ENCODE measurements at places on chromosomes 16 and 17. TPM values are rescaled to one million over a fixed set of nuclear protein-coding genes. Genes with fewer than 3 reads are reported as not detected.

- ATAC-seq = no peak
These were observed 83.7 kb upstream of the ZNF750 start for GRCh38 chr17:82923366-82924113.

DNA sequence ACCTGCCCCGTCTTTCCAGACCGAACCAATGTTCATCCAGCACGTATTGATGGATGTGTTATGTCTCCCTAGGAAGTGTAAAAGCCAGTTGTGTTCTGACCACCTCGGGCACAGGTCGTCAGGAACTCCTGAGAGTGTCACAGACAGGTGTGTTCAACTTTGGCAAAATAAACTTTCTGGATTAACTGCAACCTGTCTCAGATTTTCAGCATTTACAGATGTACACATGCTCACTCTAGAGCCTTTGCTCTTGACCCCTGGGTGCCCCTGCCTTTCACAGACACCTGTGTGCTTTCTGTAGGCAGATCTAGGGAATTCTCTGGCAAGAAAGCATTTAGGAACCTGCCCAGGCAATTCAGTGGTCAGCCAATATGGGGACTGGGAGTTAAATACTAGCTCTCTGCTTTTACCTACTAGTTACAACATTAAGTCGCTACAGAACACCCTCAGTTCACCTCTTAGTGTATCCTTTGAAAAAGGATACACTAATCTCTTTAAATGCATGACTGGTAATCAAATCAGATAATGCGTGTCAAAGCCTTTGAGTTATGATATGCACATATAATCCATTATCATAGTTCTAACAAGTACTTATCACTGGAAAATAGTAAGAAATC is 188.9 kb downstream of the CPPED1 start:
- ATAC-seq = no peak

- no peak for ATAC-seq
These were observed 91.4 kb upstream of the CCL2 start for GRCh38 chr17:34163646-34164045.

DNA sequence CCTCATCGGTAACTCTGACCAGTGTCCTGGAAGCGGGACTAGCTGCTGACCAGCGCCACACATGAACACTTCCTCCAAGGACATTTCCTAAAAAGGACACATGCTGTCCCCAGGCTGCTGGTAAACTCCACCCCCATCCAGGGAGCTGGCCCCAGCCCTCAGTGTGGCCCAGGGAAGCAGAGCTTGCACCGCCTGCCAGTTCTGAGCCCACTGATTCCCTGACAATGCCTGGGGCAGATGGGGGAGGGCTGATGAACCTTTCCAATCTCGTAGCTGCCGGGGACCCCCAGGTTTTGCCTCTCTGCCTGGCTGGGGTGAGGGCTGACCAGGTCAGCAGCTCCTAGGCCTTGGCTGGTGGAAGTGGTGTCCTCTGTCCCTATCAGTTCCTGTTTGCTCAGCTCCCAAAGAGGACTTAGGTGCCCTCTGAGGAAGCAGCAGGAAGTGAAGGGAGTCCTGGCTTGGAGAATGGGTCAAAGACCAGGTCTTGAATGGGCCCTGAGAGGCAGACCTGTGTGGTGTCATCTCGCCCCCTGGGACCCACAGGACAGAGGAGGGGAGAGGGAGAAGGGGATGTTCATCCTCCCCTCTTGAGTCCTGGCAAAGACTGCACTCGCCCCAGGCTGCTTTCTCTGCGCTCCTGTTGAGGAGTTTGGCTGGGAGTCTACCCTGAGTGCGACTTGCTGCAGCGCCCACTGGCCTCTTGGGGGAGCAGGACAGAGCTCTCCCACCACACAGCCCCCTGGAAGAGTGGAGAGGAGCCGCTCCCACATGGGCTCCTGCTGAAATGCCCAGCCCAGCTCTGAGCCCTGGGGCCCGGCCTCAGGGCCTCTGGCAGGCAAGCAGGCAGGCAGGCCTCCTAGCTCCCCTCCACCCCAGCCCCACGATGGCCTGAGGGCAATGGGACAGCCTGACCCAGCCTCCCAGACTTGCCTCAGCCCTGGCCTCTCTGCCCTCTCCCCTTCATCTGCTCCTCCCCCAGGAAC is 16.8 kb downstream of the PDK2 start:
- peak; percentile 42 for ATAC-seq

- no peak for ATAC-seq
These were observed 14.5 kb downstream of the SPIRE2 start for GRCh38 chr16:89842471-89843408.

DNA sequence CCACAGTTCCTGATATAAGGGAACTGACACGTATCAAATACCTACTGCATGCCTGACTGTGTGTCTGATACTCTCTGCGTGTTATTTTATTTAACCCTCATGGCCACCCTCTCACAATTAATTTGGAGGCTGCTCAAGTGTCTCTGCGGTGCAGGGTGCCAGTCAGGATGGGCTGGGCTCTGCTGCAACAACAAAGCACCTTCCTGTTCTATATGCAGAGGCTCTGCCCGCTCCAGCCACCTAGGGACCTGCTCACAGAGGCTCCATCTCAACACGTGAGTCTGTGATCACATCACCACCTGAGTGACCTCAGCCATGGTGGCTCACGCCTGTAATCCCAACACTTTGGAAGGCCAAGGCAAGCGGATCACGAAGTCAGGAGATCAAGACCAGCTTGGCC is 87.1 kb downstream of the SLC39A11 start:
- no peak for ATAC-seq

DNA sequence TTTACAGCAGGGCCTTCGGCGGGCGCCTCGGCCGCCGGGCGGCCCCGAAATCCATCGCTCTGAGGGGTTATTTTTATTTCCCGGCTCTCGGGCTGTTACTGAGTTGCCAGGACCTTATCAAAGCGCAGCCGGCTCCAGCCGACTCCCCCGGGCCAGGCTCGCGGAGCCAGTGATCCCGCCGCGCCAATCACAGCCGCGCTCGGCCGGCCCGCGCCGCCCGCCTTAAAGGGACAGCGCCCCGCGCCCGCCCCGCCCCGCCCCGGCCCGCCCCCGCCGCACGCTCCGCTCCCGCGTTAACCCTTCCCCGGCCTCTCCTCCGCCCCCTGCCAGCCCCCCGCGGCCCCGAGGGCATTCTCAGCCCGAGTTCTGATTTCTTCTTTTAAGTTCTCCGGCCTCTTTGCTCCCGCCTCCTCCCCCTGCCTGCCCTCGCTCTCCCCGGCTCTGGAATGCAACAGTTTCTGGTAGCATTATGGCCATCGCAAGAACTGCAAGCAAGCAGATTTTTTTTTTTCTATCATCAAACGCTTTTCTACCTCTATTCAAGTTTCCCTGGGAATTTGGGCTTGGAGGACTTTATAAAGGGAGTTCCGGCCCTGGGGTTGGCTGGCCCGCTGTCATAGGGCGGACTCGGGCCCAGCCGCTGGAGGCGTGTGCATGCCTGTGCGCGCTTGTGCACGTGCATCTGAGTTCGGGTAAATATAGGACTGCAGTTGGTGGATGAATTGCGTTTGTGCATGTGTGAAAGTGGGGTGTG is at the start of gene AXIN2:
Gene AXIN2, minus strand, starts transcription at position 197 of the 754 bp plus-strand sequence. CDS start 3,028 bp downstream, outside the sequence.
- peak; percentile 79 for ATAC-seq

The CUEDC1 gene
- total RNA-seq = 9.2 TPM

The STH gene
- total RNA-seq = 1.4 TPM
